ENCODE measurements at places on chromosomes 12 and 14. TPM values are rescaled to one million over a fixed set of nuclear protein-coding genes. Genes with fewer than 3 reads are reported as not detected.

DNA sequence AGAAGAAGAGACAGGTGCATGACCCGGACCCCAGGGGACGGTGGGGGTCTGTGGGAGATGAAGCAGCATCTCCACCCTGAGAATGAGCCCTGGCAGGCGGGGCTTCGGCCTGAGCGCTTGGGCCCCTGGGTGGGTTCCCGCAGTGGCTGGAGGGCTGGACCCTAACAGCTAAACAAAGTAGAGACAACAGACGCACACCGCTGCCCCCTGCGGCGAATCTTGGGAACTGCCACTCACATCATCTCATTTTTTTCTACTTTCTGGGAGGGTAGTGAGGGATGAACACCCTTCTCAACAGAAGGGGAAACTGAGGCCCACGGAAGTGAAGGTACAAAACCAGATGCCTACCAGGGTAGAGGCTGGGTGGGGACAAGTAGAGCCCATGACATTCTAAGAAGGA, 104.7 kb downstream of the RFLNA start:
- DNase-seq = peak; percentile 49

GRCh38 chr12:19387161-19387560, 52.1 kb upstream of the AEBP2 start:
- DNase-seq = no peak

DNA sequence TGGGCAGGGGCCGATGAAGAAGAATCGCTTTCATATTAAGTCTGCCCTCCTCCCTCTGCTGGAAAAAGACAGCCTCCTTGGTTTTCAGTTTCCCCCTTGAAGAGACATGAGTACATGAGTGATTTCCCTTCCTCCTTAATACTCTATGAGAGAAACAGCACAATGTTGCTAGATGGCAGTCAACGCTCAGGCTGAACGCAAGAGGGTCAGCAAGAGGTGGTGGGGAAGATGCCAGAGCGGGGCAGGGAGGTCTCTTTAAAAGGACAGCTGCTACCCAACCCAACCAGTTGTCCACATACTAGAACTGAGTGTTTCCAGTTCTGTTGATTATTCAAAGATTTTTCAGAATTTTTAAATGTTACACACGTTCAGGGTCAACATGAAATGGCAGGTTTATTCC, 22.8 kb downstream of the CRACR2A start:
- no peak for DNase-seq

DNA sequence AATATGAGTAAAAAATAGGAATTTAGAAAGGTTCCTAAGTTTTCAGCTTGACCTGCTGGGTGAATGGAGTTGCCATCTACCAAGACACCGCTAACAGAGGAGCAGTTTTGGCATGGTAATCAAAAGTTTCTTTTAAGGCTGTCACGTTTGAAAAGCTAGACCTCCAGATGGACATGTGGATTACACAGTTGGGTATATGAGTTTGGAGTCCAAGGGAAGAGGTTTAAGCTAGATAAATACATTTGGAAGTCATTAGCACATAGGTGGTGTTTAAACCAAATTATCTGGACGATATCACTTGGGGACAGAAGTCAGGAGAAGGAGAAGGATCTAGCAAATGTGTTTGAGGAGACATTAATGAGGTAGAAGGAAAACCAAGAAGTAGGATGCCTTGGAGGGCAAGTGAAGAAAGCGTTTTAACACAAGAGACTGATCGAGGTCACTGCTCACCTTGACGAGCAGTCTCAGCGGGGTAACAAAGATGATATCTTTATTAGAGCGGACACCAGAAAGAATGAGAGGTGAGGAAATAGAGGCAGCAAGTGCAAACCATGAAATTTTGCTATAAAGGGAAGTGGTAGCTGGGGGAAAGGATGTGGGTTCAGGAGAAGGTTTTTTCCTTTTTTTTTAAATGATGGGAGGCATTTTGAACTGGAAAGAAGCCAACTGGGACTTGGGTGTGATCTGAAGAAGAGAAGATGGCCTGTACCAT, 17.6 kb downstream of the PNP start:
- no peak for DNase-seq

DNA sequence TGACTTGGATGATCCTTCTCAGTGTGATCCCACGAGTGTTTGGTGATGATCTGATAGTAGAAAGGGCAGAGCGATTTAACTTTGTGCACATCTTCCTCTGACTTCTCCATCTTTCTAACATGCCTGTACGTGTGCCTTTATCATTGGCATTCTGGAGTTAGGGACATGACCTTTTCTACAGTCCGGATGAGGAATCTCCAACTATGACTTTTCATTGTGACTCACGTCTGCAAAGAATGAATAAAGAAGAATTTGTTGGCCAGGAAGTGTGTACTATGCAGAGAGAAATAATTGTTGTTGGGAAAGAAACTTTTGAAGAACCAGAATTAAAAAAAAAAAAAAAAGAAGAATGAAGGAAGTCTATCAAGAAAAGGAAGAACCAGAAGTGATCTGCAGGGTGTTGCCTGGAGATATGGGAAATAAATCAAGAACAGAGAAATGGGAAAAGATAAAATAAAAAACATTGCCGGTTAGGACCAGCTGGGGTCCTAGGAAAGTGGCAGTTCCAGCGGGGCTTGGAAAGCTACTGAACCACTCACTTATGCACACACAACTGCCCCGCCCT, 25.3 kb downstream of the PPFIBP1 start:
- DNase-seq = no peak

DNA sequence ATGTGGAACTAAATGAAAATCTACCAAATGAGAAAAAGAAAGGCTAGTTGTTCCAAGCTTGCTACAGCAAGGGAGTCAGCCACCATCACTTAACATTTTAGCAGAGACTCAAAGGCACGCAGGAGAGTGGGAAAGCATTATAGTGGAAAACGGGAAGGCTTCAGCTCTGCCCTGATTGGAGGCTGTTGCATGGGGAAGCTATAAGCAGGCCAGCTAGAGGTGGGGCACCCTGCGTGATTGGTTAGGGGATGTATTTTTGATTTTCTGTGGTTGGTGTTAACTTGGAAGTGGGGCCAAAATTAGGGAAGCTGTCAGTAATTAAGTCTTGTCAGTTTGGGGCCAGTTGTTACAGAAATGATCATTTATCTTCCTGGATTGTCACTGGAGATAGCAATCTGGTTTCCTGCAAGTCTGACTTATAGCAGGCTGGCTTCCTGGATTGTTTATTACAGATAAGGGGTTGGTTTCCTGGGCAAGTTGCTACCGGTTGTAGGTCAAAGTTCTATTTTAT, 93.9 kb downstream of the FAR2 start:
- no peak for DNase-seq

GRCh38 chr14:24609655-24610344, at the start of gene GZMH:
Gene GZMH, minus strand, starts transcription at chr14:24609685. Its CDS starts 72 bp downstream, at chr14:24609613.
- no peak for DNase-seq

- DNase-seq = no peak
Measured at GRCh38 chr14:61648377-61648776, 46.9 kb upstream of the HIF1A start.

GRCh38 chr12:120783197-120783596, 57.6 kb downstream of the ACADS start:
- DNase-seq = no peak

DNA sequence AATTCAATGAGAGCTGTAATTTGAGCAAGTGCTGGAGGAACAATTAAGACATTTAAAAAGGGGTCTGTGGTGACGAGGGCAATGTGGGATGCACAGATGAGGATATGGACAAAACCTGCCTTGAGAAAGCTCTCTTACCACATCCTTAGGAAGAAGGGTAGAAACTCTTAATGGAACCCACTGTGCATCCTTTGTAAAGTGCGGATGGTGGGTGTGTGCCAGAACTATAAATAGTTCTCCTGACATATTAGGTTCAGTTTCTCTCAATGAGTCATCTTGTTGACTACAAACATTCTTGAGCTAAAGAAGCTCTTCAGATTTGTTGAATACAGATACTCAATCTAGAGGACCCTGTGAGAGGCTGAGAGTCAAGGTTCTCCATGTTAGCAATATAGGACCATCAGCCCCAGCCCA, 106.1 kb upstream of the ANO4 start:
- no peak for DNase-seq

- DNase-seq = no peak
Measured at GRCh38 chr14:76125511-76125910, 26.2 kb upstream of the GPATCH2L start.

DNA sequence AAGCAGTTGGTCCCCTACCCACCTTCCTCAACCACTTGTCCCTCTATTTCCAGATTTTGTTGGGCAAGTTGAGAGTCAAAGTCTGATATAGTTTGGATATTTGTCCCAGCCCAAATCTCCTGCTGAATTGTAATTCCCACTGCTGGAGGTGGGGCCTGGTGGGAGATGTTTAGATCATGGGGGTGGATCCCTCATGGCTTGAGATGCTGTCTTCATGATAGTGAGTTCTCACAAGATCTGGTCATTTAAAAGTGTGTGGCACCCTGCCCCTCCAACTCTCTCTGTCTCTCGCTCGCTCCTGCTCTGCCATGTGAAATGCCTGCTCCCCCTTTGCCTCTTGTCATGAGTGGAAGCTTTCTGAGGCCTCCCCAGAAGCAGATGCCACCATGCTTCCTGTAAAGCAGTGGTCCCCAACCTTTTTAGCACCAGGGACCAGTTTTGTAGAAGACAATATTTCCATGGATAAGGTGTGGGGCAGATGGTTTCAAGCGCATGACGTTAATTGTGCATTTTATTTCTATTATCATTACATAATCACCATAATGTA, 37.3 kb upstream of the BCL11B start:
- DNase-seq = no peak

GRCh38 chr12:106049105-106049504, 89.6 kb downstream of the NUAK1 start:
- DNase-seq = no peak

LRP1-AS gene
- total RNA-seq = not detected

ETFBKMT gene
- total RNA-seq = 2.2 TPM

POTEM gene
- total RNA-seq = not detected

FOXA1 gene
- not detected for total RNA-seq

GLI1 gene
- 1.3 TPM for total RNA-seq
